Effector CD4-positive, alpha-beta T cell (primary cell): ENCODE measurements at places on chromosomes 2 and 18.

GRCh38 chr2:219476652-219477151, 22.0 kb upstream of the GMPPA start:
- DNase-seq, result no peak

DNA sequence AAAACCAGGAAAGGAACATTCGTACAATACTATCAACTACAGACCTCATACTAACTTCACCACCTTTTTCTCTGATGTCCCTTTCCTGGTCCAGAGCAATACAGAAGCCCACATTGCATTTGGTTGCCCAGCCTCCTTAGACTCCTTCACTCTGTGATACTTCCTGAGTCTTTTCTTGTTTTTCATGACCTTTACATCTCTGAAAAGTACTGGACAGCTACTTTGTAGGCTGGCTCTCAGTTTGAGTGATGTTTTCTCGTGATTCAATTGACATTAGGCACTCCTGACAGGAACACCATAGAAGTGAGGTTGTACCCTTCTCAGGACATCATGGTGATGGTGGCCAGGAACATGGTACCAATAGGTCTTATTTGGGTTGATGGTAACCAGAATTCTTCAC, 185.9 kb upstream of the SLC39A10 start:
- no peak for DNase-seq

DNA sequence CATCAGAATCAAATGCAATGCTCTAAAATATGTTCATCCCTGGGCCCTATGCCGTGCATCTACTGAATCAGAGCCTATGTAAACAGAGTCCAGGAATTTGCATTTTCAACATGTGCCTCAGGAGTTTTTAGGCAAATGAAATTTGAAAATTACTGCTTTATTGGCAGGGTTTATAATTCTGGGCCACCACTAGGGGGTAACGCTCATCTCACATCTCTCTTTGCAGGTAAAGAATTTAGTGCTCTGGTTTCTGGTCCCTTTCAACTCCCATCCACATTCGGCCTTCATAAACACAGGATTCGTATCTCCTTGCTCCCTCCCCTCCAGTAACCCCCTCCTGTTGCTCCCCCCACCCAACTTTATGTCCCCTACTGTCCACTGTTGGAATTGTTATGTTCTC, 49.3 kb downstream of the LYPD6B start:
- DNase-seq, result no peak

GRCh38 chr2:69494126-69494525, 56.9 kb upstream of the NFU1 start:
- no peak for DNase-seq

- DNase-seq, result no peak
Observed at GRCh38 chr2:72263776-72264060, 116.1 kb upstream of the CYP26B1 start.

- DNase-seq, result no peak
Observed at GRCh38 chr2:185665251-185665814, 73.3 kb upstream of the FSIP2 start.

- no peak for DNase-seq
Observed at GRCh38 chr2:121071034-121071504, 213.9 kb downstream of the TFCP2L1 start.

- DNase-seq, result no peak
Observed at GRCh38 chr2:220871909-220872308, 700.2 kb downstream of the EPHA4 start.

DNA sequence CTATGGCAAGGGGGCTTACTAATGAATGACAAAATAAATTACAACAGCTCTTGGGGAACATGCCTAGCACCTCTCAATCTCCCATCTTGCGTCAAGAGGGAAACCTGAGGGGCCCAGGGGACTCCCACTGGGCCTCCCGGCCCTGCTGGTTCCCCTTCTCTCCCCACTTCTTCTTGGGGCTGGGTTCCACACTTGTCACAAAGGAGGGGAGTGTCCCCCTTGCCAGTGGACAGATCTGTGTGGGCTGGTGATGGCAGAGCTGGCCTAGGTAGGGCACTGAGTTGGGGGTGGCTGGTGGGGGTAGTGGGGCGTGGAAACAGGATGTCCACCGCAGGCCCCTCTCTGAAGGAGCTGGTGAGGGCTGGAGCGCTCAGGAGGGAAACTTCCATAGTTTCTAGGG, 184.0 kb upstream of the HAAO start:
- DNase-seq, result no peak
